ENCODE measurements at places on chromosomes 4 and X.

DNA sequence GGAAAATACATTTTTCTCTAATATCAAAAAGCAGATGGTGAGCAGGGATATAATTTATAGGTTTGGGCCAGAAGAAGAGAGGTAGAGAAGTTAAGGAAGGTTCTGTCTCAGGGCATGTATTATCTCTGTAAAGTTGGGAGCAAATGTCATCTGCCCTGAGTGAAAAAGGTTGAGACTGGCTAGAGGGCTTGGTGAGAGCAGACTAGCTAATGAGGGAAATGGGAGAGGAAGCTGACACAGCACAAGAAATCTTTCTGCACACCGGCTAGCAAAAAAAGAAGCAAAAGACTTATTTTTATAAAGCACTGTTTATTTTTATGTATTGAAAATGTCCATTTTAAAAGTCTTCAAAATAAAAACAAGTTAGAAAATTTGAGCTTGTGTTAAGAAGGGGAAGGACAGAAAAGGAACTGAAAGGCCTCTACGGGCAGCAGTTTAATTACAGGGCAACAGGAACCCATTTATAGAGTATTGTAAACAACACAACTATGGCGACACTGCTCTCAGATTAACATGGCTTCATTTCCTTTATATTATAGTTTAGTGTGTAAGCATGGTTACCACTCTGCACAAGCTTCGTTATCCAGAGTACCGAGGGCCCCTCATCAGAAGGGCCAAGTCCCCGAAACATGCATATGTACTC is 17.4 kb downstream of the CD40LG start:
- DNase-seq: no peak

DNA sequence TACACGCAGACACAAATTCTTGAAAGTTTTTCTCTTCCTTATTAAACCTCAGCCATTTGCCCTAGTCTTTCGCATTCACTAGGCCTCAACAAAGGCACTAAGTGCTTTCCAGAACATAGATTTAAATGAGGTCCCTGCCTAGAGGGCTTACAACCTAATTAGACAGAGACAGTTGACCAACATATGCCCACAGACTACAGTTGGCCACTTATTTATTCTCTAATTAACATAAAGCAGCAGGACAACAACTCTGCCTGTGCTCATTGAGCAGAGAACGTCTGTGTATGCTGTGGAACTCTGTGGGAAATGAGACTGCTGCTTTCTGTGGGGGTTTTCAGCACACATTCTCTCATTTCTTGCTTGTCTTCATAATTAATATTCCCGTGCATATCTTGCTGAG is 303.0 kb upstream of the TACR3 start:
- DNase-seq: no peak

- no peak for DNase-seq
These were observed 122.2 kb downstream of the UBE2K start for GRCh38 chr4:39820186-39820585.

DNA sequence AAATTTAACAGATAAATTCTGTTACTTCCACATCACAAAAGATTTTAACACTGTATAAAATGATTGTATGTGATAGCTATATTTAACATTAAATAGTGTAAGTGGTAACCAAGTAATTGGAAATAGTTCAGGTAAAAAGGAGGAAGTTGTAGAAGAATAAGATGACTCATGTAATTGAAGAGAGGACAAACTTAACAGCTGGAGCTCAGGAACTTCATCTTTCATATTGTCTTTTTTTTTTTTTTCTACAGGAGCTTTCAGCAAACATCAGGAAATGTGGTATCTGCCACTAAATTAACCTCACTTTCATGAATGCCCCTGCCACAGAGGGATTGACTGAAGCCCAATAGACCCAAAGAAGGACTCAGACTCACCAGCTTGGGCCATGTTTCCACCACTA is 188.4 kb upstream of the VEGFC start:
- DNase-seq: no peak

DNA sequence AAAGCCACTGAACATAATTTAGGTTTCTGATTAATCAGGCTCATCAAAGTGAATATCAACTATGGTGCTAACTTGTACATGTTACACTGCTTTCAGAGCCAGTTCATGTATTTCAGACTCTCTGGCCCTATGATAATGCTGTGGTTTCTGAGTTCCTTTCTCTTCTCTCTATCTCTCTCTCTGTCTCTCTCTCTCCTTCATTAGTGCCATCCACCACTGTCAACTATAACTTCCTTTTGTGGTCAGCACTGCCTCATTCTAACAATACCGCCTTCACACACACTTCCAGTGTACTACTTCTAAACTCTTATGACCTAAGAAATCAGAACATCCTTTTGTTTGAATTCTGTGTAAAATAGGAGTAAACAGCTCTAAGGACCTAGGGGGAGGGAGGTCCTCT is 907.1 kb downstream of the RPA4 start:
- no peak for DNase-seq

- DNase-seq: no peak
These were observed 22.0 kb downstream of the KLHL15 start for GRCh38 chrX:24005028-24005427.

- DNase-seq: no peak
These were observed 6.0 kb upstream of the HPGDS start for GRCh38 chr4:94348666-94349065.

GRCh38 chrX:150362599-150363481 is at the start of gene MAMLD1:
Gene MAMLD1 (plus strand): TSS chrX:150363317. CDS start chrX:150445517, 82,200 bp downstream.
- peak; percentile 58 for DNase-seq

DNA sequence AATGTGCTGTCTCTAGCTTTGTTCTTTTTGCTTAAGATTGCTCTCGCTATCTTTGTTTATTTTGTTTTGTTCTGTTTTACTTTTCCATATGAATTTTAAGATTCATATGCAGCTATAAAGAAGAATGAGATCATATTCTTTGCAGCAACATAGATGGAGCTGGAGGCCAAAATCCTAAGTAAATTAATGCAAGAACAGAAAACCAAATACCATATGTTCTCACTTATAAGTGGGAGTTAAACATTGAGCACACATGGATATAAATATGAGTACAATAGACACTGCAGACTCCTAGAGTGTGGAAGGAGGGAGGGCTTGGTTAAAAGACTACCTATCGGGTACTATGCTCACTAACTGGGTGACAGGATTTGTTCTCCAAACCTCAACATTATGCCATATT is 237.8 kb downstream of the TRAM1L1 start:
- no peak for DNase-seq

GRCh38 chr4:5710961-5711478 is at the start of gene EVC:
Gene EVC (plus strand): TSS chr4:5711201. CDS start chr4:5711381, 180 bp downstream.
- DNase-seq: peak; percentile 16

GRCh38 chrX:101419489-101419888 is 11.5 kb downstream of the HNRNPH2 start:
- DNase-seq: no peak

GRCh38 chr4:142264961-142265360 is 581.1 kb downstream of the INPP4B start:
- DNase-seq: no peak

- DNase-seq: no peak
These were observed 8.3 kb downstream of the IL21 start for GRCh38 chr4:122612540-122612939.

DNA sequence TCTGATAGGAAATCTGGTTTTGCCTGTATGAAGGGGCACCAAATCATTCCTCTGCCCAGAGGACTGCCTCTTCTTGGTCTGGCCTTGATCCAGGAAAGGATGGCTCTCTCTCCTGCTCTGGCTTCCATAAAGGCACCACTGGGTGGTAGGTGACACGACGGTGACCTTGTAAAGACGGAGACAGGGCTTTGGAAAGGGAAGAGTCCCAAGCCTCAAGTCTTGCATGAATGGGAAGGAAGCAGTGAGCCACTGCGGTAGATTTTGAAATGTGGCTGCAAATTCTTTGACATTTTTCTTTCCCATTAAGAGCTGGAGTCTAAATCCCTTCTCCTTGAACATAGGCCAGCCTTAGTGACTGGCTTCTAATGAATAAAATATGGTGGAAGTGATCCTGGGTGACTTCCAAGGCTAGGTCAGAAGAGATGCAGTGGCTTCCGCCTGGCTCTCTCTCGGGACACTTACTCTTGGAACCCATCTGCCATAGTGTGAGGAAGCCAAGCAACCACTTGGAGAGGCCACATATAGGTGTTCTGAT is 347.4 kb downstream of the BCOR start:
- no peak for DNase-seq

GRCh38 chr4:77443941-77444340 is 161.7 kb upstream of the CXCL13 start:
- DNase-seq: no peak

DNA sequence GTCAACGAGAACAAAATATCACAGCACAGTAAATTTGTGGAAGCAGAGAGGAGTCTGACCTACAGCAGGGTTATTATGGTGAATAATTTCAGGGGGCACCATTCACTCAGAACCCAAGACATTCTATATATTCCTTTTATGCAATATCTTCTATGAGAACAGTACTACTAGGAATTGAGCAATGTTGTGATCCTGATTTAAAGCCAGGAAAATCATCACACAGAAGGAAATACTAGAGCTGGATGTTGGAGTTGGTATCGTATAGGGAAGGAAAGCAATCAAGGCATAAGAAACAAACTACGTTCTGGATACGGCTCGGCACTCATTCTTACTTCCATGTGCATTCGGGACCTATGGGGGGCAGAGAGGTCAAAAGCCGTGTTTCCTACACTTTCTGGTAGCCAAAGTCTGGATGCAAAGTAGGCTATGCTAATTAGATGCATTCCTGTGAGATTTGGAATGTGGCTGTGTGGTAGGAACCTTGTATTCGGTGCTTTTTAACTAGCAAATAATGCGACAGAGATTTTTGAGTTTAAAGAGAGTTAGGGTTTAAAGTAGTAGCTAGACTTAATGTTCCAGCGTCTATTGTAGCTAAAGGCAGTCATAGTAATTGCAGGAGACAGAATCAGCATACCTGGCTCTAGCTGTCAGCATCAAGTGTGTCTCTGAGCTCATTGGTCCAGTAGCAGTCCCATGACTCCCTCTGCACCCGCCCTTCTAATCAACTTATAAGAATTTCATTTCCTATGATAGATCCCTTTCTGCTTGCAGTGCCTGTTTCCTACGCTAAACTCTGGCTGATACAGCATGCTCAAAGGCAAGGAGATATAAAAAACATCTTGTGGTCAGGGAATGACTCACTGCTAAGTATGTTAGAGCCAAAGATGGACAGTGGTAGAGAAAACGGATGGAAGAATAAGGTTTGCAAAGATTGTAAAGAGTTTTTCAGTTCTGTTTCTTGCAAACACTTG is 43.3 kb upstream of the PDGFC start:
- DNase-seq: no peak

GRCh38 chrX:9114245-9114644 is 80.3 kb upstream of the FAM9B start:
- no peak for DNase-seq

DNA sequence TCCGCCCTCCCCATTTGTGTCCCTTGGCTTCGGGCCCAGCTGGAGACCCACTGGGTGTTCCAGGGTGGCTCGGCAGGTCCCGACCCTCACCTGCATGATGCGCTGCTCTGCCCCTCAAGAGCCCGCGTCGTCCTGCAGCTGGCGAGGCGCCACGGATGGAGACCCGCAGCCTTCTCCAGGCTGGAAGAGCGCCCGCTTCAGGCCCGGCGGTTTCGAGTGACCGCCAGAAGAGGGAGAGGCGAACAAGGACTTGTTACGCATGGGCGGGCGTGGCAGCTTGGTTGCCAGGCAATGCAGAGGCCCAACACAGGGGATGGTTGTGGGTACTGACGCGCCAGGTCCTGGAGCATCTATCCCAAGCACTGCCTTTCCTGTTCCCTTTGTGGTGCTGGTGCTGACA is at the start of gene PDCL2:
Gene PDCL2 (minus strand): TSS at position 232 of the 400 bp plus-strand sequence. CDS start 136 bp downstream, at position 96.
- DNase-seq: no peak

- DNase-seq: no peak
These were observed 31.7 kb upstream of the INTU start for GRCh38 chr4:127601029-127601428.

GRCh38 chr4:94115687-94116086 is 92.0 kb upstream of the SMARCAD1 start:
- no peak for DNase-seq

- no peak for DNase-seq
These were observed 29.5 kb upstream of the USP9X start for GRCh38 chrX:41055740-41056139.

DNA sequence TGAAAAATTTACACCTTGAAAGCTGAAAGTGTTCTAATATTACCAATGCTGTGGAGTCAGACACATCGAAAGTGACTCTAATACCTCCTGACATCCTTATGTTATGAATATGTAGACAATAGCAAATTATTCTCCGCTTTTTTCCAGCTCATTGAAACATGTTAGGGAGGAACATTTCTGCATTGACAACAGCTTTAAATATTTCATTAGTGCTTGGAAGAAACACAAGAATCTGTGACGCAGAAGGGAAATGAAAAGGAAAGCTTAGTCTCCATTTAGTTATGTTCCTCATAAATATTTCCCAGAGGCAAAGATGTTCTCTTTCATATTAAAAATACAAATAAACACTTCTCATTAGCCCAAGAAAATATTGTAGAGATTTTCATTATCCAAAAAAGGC is 55.8 kb upstream of the CD99 start:
- no peak for DNase-seq

GRCh38 chrX:103052625-103053024 is 11.3 kb downstream of the BEX1 start:
- no peak for DNase-seq

DNA sequence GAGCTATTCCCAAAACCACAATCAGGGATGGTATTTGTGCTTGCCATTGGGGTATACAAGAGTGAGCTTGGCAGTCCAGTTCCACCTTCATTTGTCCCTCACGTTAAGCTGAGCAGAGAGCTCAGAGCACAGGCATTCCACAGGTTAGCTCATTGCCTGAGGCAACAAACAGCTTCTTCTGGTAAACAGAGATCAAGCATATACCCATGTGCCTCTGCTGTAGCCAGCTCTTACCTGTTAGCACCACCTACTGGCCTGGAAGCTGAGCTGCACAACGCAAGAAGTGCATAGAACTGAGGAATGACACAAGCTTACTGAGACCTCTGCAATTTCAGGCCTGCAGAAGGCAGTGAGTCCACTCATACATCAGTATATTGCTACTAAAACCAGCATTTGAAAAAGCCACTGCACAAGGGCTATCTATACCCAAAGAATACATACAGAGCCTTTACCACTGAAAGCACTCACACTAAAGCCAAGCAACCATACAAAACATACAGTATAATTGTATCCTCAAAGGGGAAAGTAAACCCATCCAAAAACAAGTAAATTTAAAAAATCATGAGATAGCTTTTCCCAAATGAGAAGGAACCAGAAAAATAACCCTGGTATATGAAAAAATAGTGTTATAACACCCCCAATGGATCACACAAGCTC is 258.3 kb upstream of the GABRA2 start:
- DNase-seq: no peak

- DNase-seq: no peak
These were observed 356.4 kb downstream of the KLHL4 start for GRCh38 chrX:87874043-87874442.

DNA sequence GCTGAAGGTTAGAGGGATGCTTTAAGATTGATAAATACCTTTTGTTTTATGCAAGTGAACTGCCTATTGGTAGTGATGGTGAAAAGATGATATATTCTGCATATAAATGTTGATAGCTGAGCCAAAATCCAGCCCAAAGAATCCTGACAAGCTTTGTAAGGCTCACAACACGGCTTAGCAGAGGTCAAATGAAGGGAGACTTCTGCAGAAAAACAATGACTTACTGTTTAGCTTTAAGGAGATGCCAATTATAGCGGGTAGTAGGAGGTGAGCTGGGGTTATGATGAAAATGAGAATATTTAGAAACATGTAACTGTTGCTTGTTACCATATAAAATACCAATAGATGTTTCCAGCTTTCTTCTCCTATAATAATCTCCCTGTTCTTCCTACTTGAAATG is 97.1 kb downstream of the AFF1 start:
- no peak for DNase-seq
